ENCODE measurements at places on chromosomes 16 and 17.

- DNase-seq = no peak
Measured at GRCh38 chr17:3724378-3725077, 825 bp downstream of the HASPIN start.

DNA sequence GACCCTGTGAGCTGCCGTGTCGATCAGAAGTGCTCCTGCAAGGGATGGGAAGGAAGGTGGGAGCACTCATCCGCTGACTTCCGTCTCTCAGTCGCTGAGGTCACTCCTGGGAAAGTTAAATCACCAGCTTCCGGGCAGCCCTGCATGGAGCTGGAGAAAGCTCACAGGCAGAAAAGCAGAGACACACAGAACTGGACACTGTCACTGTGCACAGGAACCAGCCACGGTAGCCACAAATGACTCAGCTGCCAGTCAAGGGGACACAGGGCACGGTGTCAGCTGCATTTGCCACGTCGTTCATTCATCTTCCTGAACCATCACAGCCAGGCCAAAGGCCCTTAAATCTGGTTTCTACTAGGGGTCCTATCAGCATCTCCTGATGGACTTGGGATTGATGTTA, 226.4 kb upstream of the PSMD7 start:
- DNase-seq = no peak

DNA sequence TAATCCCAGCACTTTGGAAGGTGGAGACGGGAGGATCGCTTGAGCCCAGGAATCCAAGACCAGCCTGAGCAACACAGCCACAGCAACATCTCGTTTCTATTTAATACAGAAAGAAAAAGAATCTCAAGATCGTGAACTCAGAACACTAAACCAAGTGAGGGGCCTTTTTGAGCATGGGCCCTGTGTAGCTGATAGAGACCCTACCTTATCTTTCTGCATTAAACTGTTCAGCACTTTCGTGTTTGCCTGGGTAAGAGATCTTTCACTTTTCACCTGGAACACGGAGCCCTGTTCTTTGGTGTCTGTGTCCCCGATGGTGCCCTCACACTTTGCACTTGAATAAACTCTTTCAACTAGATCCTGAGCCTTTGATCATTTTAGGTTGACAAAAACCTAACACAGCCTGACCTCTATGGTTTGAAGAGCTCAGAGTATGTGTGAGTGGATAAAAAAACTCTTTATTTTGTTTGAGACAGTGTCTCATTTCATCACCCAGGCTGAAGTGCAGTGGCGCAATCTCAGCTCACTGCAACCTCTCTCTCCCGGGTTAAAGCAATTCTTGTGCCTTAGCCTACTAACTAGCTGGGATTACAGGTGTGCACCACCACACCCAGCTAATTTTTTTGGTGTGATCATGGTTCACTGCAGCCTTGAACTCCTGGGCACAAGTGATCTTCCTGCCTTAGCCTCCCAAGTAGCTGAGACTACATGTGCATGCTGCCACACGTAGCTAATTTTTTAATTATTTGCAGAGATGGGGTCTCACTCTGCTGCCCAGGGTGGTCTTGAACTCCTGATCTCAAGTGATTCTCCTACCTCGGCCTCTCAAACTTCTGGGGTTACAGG, 83.8 kb upstream of the GRIN2A start:
- no peak for DNase-seq

DNA sequence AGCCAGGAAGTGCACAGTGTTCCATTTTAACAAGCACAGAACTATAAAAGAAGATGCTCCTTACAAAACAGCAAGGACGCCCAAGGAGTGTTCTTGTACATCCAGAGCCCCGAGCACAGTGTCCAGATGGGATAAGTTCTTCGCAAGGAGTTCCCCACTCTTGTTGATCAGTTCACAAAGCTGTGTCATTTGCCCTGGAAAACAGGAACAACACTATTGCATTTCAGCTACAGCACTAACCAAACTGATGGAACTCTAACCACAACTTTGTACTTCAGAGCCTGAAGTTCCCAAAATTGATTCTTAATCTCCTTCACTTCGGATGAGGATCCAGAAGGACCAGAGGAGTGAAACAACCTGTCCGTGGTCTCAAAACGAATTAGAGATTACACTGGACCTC, 5.1 kb downstream of the COPS3 start:
- no peak for DNase-seq

DNA sequence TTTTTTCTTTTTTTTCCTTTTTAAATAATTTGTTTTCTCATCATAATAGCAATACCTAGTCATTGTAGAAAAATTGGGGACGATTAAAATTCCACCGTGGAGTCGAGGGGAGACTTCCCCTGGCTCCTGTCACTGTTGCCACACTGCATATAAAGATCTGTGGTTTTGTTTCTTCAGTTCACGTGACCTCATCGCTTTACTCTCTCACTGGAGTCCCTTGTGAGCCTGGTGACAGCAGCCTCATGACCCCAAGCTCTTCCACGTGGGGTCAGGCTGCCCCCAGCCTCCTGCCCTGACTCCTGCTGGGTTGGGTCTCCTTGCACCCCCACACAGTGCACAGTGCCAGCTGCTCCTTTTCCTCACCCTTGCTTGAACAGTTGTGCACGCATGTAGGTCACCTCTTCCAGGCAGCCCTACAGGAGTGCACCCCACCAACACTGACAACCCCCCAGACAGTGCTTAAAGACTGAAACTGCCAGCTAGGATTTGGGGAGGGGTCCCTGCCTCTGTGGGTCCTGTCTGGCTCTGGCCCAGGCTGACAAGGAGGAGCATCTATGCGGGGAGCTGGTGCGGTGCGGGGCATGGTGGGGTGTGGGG, 7.3 kb upstream of the METRNL start:
- DNase-seq = no peak

GRCh38 chr17:59221159-59221847, 992 bp downstream of the GDPD1 start:
- DNase-seq = no peak

DNA sequence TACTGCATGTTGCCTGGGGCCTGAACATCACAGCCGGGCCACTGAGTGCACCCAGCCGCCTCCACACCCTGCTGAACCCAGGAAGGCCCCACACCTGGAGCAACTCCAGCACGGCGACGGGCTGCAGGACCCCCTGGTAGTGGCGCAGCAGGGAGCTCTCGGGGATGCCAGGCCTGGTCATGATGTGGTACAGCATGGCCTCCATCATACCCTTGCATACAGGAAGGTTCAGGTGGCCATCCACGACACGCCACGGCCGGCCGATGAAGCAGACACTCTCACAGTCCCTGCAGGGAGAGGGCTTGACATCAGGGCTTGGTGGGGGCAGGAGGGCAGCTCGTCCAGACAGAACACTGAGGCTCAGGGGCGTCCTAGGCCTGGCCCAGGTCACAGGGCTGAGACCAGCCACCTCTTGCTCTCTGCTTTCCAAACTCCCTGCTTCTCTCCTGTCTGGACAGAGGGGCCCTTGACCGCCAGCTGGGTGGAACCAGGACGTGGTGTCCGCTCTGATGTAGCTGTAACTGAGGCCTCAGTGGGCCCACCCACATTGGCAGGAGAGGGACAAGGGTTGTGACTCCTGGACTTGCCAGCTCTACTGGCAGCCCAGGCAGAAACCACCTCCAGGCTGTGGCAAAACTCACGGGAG, 60.3 kb downstream of the IL21R start:
- DNase-seq = no peak

DNA sequence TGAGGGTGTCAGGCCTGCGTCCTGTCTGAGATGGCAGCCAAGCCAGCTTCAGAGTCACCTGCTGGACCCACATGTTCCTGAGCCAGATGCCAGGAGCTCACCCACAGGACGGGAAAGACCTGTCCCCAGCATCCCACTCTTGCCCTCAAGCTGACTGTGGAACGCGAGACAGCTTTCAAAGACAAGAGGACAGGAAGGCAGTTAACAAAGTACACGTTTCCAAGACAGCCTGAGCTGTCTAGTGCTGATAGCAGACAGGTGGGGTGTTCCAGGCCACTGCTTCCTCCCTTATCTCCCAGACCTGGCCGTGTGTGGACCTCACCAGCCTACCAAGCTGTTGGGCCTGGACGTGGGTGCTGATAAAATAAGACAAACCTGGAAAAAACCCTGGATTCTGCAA, 13.2 kb downstream of the CMTM3 start:
- no peak for DNase-seq

DNA sequence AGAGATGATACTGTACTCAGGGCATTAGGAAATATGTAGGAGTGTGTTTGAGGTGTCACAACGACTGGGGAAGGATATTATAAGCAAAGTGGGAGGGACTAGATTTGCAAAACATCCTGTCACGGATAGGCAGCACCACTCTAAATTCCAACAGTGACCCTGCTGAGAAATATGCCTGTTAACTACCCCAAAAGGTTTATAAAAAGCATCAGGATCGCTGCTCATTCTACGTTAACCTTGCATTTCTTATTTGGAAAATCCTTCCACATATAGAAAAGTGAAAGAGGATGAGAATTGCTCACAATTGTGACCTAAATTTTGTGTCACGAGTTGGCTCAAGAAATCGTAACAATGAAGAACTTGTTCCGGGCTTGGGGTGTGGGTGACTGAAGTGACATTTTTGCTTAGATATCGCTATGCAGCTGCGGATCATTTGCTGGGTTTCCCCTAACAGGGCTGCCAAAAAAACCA, 51.6 kb downstream of the N4BP1 start:
- DNase-seq = no peak

GRCh38 chr17:43620581-43620980, 41.1 kb downstream of the MEOX1 start:
- DNase-seq = no peak

GRCh38 chr16:6406028-6406427, 926.6 kb upstream of the RBFOX1 start:
- DNase-seq = no peak
